ENCODE measurements at places on chromosomes 3 and 15.

GRCh38 chr3:189787632-189788031 is 156.4 kb downstream of the TP63 start:
- no peak for DNase-seq

- no peak for DNase-seq
These were observed 599.4 kb downstream of the UNC13C start for GRCh38 chr15:54577476-54578250.

- DNase-seq = peak; percentile 23
These were observed 35.7 kb downstream of the CCNB2 start for GRCh38 chr15:59140422-59141226.

DNA sequence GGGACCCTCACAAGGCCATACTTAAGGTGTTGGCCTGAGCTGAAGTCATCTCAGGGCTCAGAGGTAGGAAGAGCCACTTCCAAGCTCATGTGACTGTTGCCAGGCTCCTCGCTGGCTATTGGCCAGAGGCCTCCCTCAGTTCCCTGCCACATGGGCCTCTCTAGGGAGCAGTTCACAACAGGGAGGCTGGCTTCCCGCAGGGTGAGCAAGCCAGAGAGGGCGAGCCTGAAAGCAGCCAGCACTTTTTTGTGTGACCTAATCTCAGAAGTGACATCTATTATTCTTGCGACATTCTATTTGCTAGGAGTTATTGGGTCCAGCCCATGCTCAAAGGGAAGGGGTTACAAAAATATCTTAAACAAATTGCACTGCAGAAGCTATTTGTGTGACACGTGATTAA is 201.4 kb downstream of the SSR3 start:
- DNase-seq = no peak

- peak; percentile 64 for DNase-seq
These were observed 353.3 kb downstream of the PLCL2 start for GRCh38 chr3:17238023-17238422.

GRCh38 chr3:150798122-150798618 is 35.2 kb upstream of the SIAH2 start:
- peak; percentile 51 for DNase-seq

GRCh38 chr15:79620112-79620857 is 188.1 kb downstream of the MINAR1 start:
- no peak for DNase-seq

- peak; percentile 7 for DNase-seq
These were observed 88.0 kb downstream of the PIK3R4 start for GRCh38 chr3:130658678-130659077.

- no peak for DNase-seq
These were observed 476.8 kb downstream of the AGBL1 start for GRCh38 chr15:86556396-86557017.

GRCh38 chr15:52336529-52336928 is 40.9 kb upstream of the MYO5C start:
- no peak for DNase-seq

- no peak for DNase-seq
These were observed 33.2 kb downstream of the BMF start for GRCh38 chr15:40075298-40076044.

GRCh38 chr3:155382396-155383042 is 89.0 kb upstream of the STRIT1 start:
- peak; percentile 82 for DNase-seq

DNA sequence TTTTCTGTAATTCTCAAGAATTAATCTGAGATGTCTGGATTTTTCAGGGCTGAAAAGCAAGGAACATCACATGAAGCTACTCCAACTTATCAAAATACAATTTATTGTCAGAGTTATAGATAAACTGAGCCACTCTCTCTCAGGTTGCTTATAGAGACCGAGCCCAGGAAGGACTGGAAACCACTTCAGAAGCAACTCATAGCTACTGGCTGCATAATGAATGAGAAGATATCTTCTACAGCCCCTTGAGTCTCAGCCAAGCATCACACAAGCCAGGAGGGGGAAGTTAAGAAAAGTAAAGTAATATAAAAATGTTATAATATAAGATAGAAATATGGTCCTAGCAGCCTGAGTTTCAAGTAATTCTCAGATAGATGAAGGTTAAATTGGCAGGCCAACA is 186.0 kb downstream of the TNIK start:
- DNase-seq = no peak

DNA sequence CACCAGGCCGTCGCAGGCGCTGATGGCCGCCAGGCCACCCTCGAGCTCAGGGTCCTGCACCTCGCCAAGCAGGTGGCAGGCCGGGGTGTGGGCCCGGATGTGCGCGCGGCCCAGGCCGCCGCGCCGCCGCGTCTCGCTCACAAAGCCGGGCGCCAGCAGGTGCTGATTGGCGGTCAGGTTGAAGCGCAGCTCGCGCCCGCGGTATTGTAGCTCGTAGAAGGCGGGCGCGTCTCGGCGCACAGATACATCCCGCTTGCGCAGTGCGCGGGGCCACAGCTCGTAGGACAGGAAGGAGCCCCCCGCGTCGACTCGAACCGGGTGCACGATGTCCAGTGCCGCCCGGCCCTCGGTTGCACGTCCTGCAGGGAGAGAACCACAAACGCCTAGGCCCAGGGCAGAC is 11.1 kb downstream of the ADAMTS7 start:
- DNase-seq = no peak

DNA sequence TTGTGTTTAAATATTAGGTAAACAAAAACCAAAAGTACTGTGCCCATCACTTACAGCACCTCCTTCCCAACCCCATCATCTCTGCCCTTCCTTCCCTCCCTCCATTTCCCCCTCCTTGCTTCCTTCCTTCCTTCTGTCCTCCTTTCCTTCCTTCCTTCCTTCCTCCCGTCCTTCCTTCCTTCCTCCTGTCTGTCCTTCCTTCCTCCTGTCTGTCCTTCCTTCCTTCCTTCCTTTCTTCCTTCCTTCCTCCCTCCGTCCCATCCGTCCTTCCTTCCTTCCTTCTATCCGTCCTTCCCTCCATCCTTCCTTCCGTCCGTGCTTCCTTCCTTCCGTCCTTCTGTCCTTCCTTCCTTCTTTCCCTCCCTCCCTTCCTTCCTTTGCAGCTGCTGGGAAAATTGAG is 67.8 kb upstream of the SIAH2 start:
- no peak for DNase-seq

DNA sequence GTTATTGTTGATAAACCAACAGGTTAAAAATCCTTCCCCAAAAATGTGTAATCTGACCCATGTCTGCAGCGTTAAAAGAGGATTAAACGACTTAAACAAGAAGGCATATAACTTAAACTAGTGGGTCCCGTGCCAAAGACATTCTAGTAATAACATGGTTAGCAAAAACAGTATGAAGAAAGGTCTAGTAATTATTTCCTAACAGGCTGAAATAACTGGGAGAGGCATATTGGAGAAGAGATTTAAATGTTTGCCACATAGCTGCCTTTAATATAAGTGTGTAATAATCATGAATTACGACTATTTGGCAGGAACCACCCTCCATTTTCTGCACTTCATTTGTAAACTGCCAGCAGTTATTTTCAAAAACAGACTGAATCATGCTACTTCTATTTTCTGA is 67.7 kb upstream of the CSPG5 start:
- DNase-seq = no peak

- no peak for DNase-seq
These were observed 156.2 kb upstream of the NR2E3 start for GRCh38 chr15:71654042-71654719.

GRCh38 chr15:69713726-69714559 is 261.3 kb downstream of the RPLP1 start:
- DNase-seq = no peak

- DNase-seq = no peak
These were observed 168.2 kb downstream of the CLSTN2 start for GRCh38 chr3:140103166-140103565.

- DNase-seq = no peak
These were observed 12.1 kb upstream of the WDR5B start for GRCh38 chr3:122427857-122428471.

DNA sequence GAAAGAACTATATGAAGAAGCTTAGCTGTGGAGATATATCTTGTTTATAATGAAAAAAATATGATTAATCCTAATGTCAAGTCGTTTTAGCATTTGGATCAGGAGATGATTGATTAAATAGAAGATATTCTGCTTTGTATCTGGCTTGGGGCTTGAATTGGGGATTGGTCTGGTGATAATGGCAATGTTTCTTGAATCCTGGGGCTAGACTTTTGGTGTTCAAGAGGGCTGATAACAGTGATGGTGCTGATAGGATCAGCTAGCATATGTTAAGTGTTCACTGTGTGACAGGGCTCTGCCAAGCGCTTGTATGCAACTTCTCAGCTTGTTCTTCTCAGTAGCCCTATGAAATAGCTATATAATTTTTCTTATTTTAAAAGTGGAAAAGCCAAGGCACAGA is 20.2 kb downstream of the CNOT10 start:
- peak; percentile 83 for DNase-seq

DNA sequence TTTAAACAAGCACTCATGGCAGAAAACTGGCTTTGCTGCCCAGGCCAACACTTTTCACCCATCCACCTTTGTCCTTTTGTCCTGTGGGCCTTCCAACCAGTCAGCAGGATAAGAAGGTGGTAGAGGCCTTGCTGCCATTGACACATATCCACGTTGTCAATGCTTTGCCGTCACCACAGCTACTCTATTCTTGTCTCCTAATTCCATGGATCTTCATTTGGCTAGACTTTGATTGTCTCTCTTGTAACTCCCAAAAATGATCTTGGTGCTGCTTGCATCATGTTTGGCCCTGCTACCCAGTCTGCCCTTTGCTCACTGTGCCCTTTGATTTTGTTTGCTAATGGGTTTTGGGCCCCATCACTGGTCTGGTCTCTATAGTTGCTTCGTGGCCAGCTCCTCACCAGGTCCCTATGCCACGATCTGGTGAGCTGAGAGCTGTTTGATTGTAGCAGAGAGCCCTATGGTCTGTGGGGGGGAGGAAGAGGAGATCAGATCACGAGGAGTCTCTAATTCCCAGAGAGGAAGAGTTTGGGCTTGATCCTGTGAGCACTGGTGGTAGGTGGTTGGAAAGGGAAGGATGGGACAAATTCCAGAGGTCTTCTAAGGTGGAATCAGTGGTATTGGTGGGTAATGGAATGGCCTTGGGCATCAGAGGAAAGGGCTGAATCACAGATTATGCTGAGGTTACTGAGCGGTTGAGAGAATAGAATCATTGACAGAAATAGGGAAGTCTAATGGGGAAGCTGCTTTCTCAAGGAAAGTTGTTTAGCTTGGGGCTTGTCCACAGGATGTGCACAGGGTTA is 40.3 kb downstream of the ABHD2 start:
- DNase-seq = no peak

DNA sequence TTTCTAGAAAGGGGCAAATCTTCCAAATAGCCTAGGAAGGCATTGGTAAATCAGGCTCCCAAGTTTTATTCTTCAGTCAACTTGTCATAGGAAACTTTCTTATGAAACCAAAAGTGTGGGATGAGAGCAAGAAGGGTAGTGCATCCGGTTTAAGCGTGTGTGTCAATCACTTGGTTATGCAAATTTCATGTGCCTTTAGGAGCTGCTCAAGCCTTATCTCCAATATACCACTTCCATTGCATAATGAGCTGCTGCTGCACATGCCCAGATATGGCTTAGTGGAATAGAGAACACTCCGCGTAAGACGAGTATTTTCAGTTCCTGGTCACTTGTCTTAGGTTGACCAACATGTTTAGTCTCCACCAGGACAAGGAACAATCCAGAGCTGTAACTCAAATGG is 242.1 kb downstream of the CBLB start:
- DNase-seq = no peak

DNA sequence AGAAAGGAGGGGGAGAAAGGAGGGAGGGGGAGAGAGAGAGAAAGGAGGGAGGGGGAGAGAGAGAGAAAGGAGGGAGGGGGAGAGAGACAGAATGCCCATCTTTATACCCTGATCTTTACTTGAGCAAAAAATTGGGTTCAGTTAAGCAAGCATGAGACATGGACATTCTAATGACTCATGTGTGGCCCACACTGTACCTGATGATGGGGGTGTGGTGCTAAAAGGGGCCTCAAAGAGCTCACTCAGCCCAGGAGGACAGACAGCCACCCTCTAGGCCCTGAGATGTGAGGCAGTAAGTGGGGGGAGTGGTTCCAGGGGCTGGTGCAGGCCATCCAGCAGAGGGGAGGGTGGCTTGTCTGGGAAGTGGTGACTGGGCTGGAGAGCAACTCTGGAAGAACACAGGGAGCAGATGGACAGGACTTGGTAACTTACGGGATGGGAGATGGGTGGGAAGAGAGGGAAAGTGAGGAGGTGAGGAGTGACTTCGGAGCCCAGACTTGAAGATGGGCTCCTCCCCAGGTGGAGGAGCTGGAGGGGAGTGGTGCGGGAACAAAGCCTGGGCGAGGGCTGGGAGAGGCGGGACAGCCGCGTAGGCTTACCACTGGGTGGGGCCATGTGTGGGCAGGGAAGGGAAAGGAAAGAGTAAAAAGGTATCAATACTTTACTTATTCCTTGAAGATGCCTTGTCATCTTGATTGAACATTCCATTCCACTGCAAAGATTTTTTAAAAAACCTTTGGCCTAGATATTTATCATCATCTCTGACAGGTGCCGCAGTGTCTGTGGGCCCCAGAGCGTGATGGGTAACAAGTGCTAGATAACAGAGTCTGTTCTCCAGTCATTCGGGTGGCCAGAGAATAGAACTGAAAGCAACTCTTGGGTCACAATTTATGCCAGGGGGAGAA is 32.3 kb downstream of the TSPAN3 start:
- no peak for DNase-seq

- no peak for DNase-seq
These were observed 25.5 kb upstream of the ZNF710 start for GRCh38 chr15:89975482-89976245.

- no peak for DNase-seq
These were observed 74.7 kb upstream of the C3orf80 start for GRCh38 chr3:160150525-160150924.

DNA sequence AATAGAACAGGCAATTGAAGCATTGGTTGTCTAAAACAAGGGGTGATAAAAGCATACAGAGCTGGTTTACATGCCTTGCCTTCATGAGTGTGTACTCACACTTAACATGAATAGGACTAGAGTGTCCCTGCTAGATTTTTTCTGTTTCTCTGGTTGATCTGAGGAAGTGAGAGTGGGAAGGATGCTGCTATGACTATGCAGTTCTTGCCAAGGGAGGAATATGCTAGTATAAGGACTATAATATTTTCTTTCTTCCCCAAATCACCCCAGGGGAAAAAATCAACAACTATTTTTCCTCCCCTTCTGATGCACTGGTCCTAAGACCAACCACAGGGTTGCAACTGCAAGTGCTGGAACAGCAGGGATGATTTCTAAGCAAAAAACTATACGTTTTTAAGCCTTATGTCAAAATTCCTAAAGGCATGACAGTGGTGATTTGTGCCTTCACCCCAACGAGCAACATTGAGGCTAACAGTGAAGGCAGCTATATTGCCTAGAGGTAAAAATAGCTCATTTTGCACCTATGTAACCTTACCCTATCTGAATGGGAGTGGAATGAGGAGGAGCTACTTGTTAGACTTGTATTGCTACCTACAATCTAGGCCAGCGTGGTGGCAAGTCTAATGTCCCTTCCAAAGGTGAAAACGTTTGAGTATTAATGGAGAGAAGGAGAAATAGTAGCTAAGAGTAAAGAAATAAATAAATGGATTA is 33.5 kb upstream of the USP8 start:
- DNase-seq = peak; percentile 10

GRCh38 chr3:22101351-22101750 is 350.3 kb upstream of the ZNF385D start:
- no peak for DNase-seq
